Suprapubic skin (tissue), 4 donors: ENCODE measurements at places on chromosomes 2 and 18. TPM values are rescaled to one million over a fixed set of nuclear protein-coding genes. Genes with fewer than 3 reads are reported as not detected.

GRCh38 chr2:187966924-187967323 lies 324.8 kb upstream of the GULP1 start:
- no peak overlapping the region for H3K4me3 ChIP-seq
- DNase-seq, result no peak
- H3K4me1 ChIP-seq, result no peaks in the 10 kb centered on the region
- H3K36me3 ChIP-seq, result no peaks in the 10 kb centered on the region

- no peaks in the 10 kb centered on the region for H3K27me3 ChIP-seq
- no peak for DNase-seq
- no peaks in the 10 kb centered on the region for H3K4me1 ChIP-seq
- no peaks in the 10 kb centered on the region for H3K36me3 ChIP-seq
- no peak overlapping the region for H3K4me3 ChIP-seq
Observed at GRCh38 chr18:77522051-77522675, 272.5 kb downstream of the GALR1 start.

DNA sequence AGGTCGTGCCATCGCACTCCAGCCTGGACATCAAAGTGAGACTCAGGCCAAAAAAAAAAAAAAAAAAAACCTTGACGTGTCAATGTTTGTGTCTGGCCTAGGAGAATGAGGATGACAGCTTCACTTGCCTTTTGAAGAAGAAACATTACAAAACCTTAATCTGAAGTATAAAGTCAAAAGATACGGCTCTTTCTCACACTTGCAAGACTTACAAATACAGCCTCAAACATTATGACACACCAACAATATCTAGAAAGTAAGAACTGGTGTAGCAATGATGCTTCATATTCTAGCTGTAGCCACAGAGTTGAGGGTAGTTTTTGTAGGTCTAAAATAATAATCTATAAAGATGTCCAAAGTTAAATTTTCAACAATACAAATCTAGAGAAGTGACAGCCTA lies 25.5 kb downstream of the MPPE1 start:
- H3K27me3 ChIP-seq, result no peaks in the 10 kb centered on the region
- no peak for DNase-seq
- no peak overlapping the region for H3K4me3 ChIP-seq
- H3K4me1 ChIP-seq, result no peaks in the 10 kb centered on the region

The EFEMP1 gene
- 145 TPM for total RNA-seq

- H3K36me3 ChIP-seq, result no peaks in the 10 kb centered on the region
- H3K27me3 ChIP-seq, result no peaks in the 10 kb centered on the region
- no peak for DNase-seq
- no peak overlapping the region for H3K4me3 ChIP-seq
Observed at GRCh38 chr2:166972418-166972817, 84.1 kb downstream of the XIRP2 start.

The BCL11A gene
- 67.1 TPM for total RNA-seq

DNA sequence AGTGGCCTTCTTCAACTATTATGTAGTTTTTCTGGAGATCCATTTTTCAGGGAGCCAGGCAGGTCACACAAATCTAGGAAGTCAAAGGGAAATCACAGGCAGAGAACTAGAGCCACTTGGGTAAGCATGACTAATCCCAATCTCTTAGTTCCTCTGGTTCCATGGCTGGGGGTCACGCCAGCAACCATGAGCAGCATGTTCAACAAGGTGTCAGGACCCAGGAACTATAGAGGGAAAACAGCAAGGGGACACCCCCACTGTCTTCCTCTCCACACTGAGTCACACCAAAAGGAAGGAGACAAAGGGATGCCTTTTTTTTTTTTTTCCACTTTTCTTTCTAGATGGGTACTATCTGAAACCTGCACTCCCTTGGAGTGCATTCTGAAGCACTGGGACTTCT lies 250.9 kb downstream of the OTX1 start:
- H3K4me3 ChIP-seq, result no peak overlapping the region
- H3K27me3 ChIP-seq, result no peaks in the 10 kb centered on the region
- DNase-seq, result no peak

GRCh38 chr2:102116630-102117471 lies 25.7 kb upstream of the IL1R1 start:
- no peak for DNase-seq
- H3K27ac ChIP-seq, result no peak overlapping the region
- H3K4me1 ChIP-seq, result peaks cover 4% of the 10 kb centered on the region
- H3K27me3 ChIP-seq, result no peaks in the 10 kb centered on the region

- no peak overlapping the region for H3K4me3 ChIP-seq
- H3K36me3 ChIP-seq, result no peaks in the 10 kb centered on the region
- no peak overlapping the region for H3K27ac ChIP-seq
- H3K27me3 ChIP-seq, result no peaks in the 10 kb centered on the region
Observed at GRCh38 chr2:41722668-41723369, 325.0 kb upstream of the PKDCC start.

The DSG4 gene
- 20.9 TPM for total RNA-seq

The STK36 gene
- 21.2 TPM for total RNA-seq

The AMER3 gene
- not detected for total RNA-seq

The POTEJ gene
- not detected for total RNA-seq

The POTEF gene
- not detected for total RNA-seq

The ELOA2 gene
- total RNA-seq, result not detected

GRCh38 chr18:63262369-63263335 lies 56.9 kb downstream of the BCL2 start:
- no peaks in the 10 kb centered on the region for H3K27me3 ChIP-seq
- H3K27ac ChIP-seq, result peak overlapping the region; percentile 76
- no peak for DNase-seq
- no peaks in the 10 kb centered on the region for H3K36me3 ChIP-seq
- no peak overlapping the region for H3K4me3 ChIP-seq
- peaks cover 34% of the 10 kb centered on the region for H3K4me1 ChIP-seq

DNA sequence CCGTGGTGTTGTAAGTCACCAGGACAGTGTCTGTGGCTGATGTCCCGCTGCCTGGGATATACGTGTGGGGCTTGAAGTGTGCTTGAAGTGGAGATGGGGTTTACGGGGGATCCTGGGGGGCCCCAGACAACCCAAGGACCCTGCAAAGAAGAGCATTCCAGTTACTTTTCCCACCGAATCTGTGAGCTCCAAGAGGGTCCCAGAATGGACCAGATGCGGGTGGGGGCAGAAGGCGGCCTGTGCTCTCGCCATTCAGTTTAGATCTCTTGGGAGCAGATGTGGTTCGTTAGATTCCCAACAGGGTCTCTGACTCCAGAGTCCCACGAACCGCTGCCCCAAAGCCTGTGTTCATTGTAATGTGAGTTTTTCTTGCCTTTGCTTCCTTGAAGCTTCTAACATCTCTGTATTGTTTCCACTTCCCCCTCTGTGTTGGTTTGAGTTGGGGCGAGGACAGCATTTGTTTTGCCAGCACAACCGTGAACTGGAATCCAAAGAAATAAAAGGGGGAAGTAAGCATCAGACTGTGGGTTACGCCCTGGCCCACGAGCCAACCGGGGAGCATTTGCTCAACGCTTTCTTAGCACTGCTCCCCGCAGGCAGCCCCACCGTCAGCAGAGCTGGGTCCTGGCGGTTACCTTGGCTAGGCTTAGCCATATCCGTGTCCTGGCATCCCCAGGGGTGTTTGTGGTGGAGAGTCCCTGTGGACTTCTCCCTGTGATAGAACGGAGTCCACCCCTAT lies 92.1 kb downstream of the SH3BP4 start:
- no peak overlapping the region for H3K4me3 ChIP-seq
- H3K4me1 ChIP-seq, result peaks cover 22% of the 10 kb centered on the region
- no peaks in the 10 kb centered on the region for H3K27me3 ChIP-seq
- H3K36me3 ChIP-seq, result peaks cover 33% of the 10 kb centered on the region

DNA sequence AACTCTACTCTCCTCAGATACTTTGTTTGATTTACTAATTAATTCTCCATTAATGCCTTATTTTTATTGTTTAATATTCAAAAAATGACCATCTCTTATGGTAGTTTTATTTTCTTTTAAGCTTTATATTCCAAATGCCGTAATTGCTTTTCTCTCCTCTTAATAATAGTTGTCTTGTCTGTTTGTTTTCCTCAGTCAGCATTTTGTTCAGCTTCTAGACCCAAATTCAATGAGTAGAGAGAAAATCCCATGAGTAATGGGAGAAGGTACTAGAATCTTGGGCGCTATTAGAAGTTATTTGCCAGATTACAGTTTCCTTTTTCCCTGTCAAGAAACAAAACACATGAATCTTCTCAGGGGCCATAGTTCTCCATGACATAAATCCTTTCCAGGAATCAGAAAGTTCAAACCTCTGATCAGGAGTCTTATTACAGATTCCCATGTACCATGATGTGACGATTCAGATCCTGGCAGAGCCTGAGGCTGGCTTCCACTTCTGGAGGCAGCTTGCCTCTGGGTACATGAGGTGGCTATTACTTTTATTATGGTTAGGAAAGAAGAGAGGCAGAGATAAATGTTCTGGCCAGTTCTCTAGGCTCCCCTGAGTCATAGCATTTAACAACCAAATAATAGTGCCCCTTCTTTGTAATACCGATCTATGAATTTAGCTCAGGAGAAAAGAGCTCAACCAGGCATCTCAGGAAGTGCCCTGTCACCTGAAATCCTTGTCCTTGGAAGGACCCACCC lies 485.1 kb upstream of the SETBP1 start:
- no peaks in the 10 kb centered on the region for H3K4me1 ChIP-seq
- H3K27ac ChIP-seq, result no peak overlapping the region
- DNase-seq, result no peak
- H3K27me3 ChIP-seq, result no peaks in the 10 kb centered on the region

The ZNF142 gene
- total RNA-seq, result 27.7 TPM

The CEP68 gene
- total RNA-seq, result 53.4 TPM

DNA sequence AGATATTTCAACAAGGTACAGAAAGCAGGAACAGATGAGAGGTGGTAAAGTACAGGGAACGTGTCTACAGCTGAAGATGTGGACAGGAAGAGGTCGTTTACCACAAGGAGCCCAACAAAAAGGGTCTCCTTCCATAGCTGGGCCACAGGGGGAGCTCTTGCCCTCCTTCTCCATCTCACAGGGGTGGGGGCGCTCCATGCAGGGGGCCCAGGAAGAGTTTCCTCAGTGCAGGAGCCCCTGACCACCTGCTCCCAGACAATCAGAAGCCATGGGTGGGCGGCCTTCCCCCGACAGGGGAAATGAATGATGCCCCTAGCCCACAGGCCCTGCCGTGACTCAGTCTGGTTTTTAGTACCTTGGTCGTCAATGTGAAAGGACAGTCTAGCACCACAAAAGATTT lies 163.6 kb upstream of the ZNF516 start:
- no peaks in the 10 kb centered on the region for H3K36me3 ChIP-seq
- no peak for DNase-seq
- H3K4me3 ChIP-seq, result no peak overlapping the region
- H3K27me3 ChIP-seq, result peaks cover 3% of the 10 kb centered on the region

The GPD2 gene
- total RNA-seq, result 34.7 TPM

The SERPINB13 gene
- 21.8 TPM for total RNA-seq

The ALS2 gene
- 11.6 TPM for total RNA-seq

DNA sequence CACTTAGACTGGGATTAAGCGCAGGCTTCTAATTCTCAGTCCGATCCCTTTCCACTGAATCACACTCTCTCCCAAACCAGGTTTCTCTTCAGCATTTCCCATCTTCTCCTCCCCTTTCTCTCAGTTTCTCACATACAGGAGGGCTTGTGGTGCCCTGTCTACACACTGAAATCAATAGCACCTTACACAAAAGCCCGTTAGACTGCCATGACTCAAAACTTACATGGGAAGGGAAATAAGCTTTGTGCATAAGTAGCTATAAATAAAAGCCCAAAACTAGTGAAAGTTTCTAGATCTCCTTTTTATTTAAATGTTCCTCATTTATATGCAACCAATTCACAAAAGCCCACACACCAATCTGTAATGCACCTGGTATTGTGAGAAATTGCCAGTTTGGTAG lies 318.4 kb downstream of the TXNL1 start:
- peaks cover 24% of the 10 kb centered on the region for H3K4me1 ChIP-seq
- no peaks in the 10 kb centered on the region for H3K36me3 ChIP-seq
- H3K4me3 ChIP-seq, result no peak overlapping the region
